ENCODE measurements at places on chromosomes 3 and 15.

DNA sequence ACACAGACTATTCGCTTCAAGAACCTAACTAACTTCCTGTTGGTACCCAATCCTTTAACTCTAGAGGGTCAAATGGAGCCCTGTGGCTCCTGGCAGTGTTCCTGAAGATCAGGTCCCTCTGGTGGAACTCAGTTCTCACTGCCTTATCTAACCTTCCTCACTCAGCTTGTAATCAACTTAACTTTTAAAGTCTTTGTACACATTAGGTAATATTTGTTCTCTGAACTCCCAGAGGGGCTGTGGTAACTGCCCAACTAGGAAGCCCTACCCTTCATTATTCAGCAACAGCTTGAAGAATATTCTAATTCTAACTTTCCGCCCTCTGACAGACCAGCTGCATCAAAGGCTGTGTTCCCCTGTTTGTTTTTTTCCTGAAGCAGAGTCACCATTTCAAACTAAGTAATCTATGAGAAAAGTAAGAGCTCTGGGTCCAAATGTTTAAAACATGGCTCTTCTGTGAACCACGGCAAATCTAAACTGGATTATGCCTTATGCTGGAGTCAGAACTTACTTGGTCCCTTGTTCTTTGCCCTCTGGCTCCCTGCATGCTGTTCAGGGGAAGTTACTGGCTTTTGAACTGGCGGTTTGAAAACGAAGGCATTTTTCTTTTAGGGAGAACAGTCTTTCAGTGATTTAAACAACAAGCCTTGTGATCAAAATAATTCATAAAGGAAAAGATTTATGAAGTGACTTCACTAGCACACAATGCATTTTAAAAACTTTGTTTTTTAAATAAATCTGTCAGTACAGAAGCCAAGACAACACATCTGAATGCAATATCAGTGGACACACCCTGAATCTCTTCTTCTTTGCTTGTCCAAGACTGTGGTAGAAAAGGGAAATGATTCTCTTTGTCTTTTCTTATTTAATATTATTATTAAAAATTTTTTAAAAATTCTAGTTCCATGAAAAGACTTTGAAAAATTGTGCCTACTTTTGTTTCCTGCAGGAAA is 365.6 kb downstream of the TIGIT start:
- no peak for DNase-seq

- no peak for DNase-seq
Observed at GRCh38 chr3:59535791-59536221, 486.0 kb upstream of the CFAP20DC start.

DNA sequence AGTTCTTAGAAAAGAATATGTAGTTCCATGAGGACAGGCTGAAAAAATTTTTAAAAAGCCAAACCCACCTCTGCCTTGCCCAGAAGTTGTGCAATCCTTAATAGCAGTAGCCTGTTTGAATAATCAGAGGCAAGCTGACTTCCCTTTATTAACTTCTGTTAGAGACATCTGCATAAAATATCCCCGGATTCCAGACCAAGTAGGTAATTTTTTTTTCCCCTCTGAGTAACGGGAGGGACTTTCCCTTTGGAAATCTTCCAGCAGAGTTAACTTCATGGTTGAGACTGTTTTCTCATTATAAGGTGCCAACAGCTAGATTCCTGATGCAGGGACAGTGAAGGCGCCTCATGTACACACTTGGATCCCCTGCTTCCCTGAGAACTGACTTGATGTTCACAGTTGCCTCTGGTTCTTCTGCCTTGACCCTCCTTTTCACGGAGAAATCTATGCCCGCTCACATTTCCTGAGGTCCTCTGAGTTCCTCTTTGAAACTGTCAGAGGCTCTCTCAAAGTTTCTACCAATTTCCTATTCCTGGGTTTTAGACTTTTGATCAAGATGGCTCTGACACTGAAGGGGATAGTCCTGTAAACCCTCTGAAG is 227.6 kb upstream of the BHLHE40 start:
- DNase-seq: no peak

DNA sequence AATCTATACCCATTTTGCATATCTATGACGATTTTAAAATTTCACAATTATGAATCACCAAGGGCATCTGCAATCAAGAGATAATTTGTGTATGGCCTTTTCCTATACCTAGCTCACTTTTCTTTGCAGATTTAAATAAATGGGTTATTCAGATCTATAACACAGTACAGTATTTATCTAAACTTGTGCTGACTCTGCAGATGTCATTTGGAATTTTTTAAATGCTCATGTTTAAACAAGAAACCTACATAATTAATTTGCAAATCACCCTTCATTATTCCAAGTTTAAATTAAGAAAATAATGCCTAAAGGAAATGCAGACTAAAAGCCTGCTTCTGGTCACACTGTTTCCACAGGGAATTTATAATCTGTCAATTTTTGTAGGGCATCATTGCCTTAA is 284.2 kb downstream of the SI start:
- DNase-seq: no peak

DNA sequence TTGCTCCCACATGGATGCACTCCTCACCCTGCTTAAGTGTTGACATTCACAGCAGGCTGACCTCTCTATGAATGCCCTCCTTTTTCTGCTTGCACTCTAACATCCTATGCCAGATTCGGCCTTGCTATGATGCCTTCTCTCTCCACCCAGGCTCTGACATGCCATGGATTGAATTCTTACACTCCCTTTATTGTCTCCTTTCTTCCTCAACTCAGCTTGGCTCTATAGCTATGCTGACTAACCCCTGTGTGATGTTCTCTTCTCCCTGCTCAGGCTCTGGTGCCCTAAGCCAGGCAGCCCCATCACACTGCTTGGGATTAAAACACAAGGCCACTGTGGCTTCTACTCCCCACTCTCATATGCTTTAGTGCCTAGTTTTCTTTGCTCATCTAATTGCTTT is 563.7 kb downstream of the NSUN3 start:
- DNase-seq: no peak

DNA sequence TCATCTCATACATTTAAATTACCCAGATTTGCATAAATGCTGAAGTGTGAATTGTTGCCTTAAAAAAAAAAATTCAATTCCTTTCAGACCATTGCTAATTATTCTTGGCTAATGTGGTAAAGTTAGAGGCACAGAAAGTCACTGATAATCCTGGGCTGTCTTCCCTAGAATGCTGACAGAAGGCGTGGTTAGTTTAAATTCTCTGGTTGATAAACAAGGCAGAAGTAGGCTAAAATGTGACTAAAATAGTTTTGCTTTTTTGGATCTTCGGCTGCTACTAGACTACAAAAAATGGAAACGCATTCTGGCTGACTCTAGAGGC is 193.7 kb downstream of the OTOL1 start:
- no peak for DNase-seq

DNA sequence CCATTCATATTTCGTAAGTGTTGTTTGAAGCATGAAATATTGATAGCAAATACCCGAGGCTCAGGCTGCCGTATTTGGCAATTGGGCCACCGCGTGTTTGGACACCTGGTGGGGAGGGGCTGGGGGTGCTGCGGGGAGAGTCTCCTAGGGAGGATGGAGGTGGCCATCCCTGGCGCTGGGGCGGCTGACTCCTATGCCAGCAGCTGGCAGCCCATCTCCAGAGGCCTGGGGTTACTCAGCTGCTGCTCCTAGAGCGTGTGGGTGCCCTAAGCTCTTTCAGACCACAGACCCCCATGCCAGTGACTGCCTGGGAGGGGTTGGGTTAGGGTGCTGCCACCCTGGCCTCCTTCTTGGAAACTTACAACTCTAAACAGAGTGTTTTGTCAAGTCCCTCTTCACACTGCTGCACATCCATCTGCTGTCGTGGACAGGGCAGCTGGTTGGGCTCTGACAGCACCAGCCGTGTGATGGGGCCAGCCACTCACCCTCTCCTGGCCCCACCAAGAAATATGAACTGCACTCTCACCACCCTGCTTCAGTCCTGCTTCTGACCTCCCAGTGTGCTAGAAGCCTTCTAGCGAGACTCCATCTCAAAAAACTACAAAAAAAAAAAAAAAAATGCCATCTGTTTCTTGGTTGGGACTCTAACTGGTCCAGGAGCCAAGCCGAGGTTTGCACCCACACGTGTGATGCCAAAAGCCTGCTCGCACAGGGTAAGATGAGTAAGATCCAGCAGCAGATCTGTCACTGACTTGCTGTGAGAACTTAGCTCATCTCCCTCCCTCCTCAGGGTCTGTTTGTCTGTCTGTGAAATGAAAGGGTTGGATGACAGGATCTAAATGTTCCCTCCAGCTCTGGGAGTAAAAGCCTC is 156.2 kb downstream of the MEGF11 start:
- DNase-seq: no peak

DNA sequence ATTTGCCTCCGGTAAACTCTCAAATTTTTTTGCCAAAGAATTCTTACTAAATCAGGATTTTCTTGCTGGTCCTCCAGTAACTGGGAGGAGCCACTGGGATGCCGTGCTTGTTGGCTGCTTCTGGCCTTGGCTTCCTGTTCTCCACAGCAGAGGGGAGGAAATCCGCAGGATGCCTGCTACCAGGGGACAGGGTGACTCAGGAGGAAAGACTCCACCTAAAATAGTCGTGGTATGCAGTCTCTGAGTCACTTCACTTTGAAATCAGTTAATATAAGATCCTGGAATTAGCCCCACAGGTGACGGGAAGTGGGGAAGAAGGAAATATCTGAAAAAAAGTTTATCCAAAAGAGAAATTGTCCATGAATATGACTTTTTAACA is 6.5 kb upstream of the TM4SF18 start:
- DNase-seq: no peak

DNA sequence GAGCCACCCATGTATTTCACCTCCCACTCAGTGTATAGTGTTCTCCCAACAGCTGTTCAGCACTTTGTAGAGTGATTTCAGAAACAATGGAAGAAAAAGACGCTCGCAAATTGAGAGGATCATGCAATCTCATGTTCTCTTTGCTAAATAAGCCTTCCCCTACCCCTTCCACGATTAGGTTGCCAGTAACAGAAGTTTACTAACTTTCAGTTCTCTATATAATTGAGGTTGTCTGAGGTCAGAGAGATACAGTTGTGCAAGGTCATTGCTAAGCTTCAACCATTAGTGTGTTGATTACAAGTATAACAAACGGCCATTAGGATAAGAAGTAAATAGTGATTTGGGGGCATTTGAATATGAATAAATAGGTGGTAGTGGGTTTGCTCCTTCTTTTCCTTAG is 99.6 kb downstream of the TUSC7 start:
- DNase-seq: no peak

- DNase-seq: peak; percentile 7
Observed at GRCh38 chr3:59502806-59503205, 453.0 kb upstream of the CFAP20DC start.

DNA sequence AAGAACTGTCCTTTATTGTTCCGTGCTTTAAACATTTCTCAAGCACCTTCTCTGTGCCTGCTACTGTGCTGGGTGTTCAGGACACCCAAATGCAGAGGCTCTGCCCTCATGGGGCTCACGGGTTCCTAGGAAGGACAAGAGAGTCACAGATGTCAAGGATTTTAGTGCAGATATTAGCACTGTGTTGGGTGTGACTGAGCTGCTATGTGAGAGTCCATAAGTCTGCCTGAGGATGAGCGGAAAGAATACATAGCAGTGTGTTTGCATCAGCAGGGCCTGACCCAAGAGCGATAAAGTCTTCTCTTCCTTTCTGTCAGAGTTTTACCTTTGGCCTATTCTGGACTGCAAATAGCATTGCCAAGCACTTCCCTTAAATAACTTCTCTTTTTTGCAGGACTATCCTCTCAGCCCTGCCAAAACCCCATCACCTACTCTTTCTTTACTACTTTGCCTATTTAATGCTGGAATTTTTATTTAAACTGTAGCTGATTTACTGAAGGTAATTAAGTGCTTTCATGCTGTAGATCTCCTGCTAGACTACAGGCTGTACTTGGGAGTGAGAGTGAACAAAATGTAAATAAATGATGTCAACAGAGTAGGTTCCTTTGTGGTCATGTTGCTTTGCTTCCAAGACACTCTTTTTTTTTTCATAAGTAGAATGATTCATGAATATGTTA is 459.4 kb upstream of the TPRG1 start:
- DNase-seq: no peak

GRCh38 chr3:123048480-123049237 is 18.2 kb upstream of the PDIA5 start:
- DNase-seq: no peak

DNA sequence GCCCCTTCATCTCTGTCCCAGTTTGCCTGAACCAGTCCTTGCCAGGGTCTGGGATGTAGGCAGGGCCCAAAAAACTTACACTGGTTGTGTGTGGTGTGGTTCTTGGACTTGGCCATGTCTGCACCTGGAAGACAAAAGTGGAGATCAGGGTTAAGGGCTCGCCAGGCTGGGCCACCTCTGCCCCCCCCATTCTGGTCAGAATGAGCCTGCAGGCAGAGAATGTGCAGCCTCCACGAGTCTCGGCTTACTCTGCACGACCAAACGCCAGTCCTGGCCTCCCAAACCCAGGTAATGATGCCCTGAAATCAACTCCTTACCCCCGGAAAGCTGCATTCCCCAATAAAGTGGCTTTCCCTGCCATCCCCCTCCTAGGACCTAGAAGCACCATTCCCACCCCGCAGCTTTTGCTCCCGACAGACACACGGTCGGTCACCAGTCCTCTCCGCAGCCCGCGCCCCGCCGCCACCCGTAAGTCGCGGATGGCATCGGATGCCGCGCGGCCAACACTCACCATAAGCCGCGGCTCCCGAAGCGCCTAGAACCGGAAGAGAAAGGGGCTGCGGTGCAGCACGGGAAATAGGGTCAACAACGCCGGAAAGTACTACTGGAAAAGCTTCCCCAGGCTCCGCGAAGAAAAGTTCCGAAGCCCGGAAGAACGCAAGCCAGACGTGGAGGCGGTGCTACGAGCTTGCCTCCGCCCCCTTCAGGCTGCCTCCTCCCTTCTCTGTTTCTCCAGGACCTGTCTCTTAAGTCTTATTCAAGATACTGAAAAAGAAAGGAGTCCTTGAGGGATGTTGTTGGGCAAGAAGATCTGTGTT is at the start of gene RPL29:
Gene RPL29 (minus strand): TSS at position 550 of the 818 bp plus-strand sequence. CDS start 434 bp downstream, at position 116.
- DNase-seq: peak; percentile 85

GRCh38 chr15:22262613-22263020 is 182.3 kb downstream of the OR4M2 start:
- no peak for DNase-seq

DNA sequence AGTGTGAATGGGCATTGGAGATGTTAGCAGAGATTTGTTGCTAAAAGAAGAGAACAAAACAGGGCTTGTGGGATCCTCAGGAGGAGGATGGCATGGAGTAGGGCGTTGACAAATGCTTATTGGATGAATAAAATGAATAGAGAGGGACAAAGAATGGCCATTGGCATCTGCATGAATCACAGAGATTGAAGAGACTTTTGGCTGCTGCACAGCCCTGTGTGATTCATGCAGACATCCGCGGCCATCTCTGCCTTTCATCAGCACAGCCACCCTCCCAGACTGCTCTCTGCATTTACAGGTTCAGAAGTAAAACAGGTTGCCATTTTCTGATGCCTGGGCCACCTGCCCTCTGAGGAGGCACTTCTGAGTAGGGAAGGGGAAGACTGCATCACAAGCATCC is 397.9 kb downstream of the EPHB1 start:
- no peak for DNase-seq

DNA sequence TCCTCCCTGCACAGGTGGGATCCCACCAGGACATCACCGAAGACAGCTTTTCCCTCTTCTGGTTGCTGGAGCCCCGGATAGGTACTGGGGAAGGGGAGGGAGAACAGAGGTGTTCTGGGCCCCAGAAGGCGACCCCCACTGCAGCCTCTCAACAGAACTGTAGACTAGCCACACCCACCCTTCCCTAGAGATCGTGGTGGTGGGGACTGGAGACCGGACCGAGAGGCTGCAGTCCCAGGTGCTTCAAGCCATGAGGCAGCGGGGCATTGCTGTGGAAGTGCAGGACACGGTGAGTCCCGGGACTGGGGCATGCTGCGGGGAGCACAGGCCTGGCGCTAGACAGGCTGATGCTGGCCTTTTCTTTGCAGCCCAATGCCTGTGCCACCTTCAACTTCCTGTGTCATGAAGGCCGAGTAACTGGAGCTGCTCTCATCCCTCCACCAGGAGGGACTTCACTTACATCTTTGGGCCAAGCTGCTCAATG is 809 bp downstream of the NDUFAF3 start:
- DNase-seq: no peak

All from stimulated activated CD8-positive, alpha-beta memory T cell treated with anti-CD3 and anti-CD28 coated beads, Interleukin-2, amount 100 ng/mL, for 48 hours (primary cell).